ENCODE measurements at places on chromosomes 3 and 15.

- peak; percentile 36 for DNase-seq
These were observed 1.4 kb upstream of the NECTIN3 start for GRCh38 chr3:111069974-111070771.

- no peak for DNase-seq
These were observed 75.4 kb downstream of the CLSTN2 start for GRCh38 chr3:140010391-140010790.

GRCh38 chr3:14290631-14291385, 111.6 kb upstream of the SLC6A6 start:
- peak; percentile 30 for DNase-seq

- no peak for DNase-seq
These were observed 590.0 kb upstream of the ROBO1 start for GRCh38 chr3:80357761-80358160.

DNA sequence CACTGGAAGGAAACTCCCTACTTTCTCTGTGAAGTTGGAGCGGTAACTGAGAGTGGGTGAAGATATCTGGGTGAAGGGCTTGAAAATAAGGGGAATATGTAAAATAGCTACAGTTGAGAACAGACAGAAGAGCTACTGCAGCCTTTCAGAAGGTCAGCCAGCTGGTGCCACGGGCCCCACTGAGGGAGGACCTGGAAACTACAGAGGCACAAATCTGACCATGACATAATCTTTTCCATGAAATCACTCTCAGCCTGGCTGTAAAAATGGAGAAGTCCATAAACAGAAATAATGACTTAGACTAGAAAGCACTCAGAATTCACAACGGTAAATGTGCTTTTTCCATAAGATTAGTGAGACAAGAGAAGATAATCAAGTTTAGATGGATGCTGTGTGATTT, 46.4 kb downstream of the ST3GAL6 start:
- peak; percentile 43 for DNase-seq

- DNase-seq = no peak
These were observed 412.7 kb downstream of the OCA2 start for GRCh38 chr15:27686369-27686768.

- DNase-seq = no peak
These were observed 776.7 kb downstream of the PLOD2 start for GRCh38 chr3:145384307-145384706.

DNA sequence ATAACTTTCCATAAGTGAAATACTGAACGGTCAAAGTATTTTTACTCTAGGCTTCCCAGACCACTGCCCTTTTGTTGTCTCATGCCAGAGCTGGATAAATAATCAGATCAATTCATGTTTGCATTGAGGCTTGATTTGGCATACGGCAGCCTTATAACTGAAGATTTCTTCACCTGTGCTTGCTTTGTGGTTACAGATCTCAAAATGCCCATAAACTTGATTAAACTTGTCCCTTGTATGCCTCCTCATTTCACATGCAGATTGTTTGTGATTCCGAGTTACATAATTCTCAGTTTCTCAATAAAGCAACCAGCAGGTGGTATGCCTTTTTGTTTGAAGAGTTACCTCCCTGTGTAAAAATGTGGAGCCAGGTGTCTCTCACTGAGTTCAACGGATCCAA, 211.4 kb upstream of the LRIG1 start:
- no peak for DNase-seq

GRCh38 chr3:165669504-165669903, 167.7 kb downstream of the BCHE start:
- peak; percentile 79 for DNase-seq

DNA sequence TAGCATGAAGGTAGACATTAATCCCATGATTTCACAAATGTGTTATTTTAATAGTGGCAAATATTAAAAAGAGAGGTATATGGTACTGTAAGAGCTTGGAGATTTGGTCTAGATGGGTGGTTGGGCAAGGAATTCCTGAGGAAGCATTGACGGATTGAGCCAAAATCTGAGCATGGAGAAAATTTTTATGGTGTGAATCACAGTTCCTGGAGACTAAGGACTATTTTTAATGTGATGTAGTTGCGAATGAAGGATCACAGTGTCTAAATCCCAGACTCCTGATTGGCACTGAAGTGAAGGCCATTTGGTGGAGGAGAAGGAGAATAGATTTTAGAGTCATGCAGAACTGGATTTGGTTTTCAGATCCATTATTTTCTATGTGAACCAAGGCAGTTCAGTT, 188.7 kb upstream of the FEZF2 start:
- peak; percentile 16 for DNase-seq

Measured in mesenchymal stem cell (in vitro differentiated cells and primary cell).